HuH-7.5 (cell line): ENCODE measurements at places on chromosomes 12 and 14.

DNA sequence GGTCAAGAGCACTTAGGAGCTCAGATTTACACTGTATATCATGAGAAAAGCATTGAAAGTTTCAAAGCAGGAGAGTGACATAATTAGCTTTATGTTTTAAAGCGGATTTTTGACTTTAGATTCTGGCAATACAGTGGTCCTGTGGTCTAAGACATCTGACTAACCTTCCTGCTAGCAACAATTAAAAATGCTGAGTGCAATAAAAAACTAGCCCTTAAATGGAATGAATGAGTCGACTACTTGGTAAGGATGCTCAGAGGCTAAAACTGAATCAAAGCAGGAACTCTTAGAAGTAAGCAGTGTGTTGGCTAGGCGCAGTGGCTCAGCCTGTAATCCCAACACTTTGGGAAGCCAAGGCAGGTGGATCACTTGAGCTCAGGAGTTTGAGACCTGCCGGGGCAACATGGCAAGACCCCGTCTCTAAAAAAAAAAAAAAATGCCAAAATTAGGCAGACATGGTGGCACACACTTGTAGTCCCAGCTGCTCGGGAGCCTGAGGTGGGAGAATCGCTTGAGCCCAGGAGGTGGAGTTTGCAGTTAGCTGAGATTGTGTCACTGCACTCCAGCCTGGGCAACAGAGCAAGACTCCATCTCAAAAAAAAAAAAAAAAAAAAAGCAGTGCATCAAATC, 18.9 kb downstream of the BICD1 start:
- no peak for DNase-seq

DNA sequence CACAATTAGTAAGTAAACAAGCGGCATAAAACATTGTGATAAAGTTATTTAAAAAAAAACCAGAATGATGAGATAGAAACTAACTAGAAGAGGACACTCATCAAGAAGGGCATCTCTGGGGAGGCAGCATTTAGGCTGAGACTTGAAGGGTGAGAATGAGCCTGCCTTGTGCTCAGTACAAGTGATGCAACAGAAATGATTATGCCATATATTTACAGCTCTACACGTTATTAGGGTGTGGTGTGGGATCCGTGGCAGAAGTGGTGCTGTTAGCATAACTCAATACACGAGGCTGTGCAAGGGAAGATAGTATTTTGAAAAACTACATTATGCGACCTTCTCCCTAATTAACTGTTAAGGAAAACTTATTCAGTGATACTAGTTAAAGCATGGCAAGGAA, 178.5 kb upstream of the ATF7IP start:
- no peak for DNase-seq

DNA sequence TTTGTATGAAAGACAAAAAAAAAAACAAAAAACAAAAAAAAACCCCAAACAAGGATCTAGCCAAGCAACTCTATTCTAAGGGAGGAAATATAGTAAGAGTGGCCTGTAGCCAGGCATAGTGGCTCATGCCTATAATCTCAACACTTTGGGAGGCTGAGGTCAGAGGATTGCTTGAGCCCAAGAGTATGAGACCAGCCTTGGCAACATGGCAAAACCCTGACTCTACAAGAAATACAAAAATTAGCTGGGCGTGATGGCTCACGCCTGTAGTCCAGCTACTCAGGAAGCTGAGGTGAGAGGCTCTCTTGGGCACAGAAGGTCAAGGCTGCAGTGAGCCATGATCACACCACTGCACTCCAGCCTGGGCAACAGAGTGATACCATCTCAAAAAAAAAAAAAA, 47.9 kb downstream of the TMEM117 start:
- DNase-seq = no peak

- no peak for DNase-seq
These were observed 368.6 kb upstream of the RGS6 start for GRCh38 chr14:71563492-71564153.

DNA sequence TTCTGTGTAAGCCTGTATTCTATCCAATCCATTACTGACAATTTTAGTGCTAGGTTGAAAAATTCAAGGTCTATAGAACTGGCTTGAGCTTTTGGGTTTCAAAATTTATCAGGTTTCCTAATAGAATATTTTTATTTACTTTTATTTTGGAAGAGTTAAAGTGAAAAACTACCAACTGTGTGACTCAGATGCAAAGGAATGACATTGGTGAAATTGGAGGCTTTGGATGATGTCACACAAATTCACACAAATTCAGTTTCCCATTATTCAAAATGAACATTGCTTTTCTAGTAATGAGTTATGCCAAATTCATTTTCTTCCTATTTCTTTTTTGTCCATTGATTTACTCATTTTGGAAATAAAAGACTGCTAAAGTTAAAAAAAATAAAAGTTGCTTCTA, 186.9 kb downstream of the ALX1 start:
- DNase-seq = no peak

DNA sequence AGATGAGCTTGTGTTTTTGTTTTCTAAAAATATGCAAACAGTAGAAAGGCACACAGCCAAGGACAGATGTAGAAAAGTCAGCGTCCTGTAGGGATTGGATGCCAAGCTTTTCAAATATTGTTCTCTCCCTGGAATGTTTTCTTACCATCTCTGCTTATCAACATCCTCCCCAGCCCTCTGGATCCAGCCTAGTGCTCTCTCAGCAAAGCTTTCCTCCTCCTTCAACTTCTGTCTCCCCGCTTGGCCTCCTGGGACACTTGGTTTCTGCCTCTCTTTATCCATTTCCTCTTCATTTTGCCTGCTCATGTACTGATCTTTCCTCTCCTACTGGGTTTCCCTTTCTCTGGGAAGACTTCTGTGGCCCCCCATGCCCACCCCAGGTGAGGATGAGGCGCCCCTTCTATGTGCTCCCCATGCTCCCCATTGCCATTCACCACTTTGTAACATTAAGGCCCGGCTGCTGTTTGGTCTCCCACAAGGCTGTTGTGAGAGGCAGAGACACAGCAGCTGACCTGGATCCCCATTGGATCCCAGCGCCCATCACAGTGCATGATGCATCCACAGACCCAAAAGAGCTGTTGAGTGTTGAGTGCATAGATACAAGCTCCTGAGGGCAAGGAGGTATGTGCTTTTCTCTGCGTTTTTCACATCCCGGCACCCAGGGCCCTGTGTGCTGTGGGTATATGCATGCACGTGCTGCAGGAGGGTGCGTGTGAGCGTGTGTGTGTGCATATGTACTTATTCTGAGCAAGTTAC, 38.2 kb downstream of the EVL start:
- no peak for DNase-seq

GRCh38 chr14:101101456-101102056, 198.0 kb upstream of the RTL1 start:
- DNase-seq = no peak

GRCh38 chr12:4080213-4080612, 193.3 kb upstream of the CCND2 start:
- no peak for DNase-seq

DNA sequence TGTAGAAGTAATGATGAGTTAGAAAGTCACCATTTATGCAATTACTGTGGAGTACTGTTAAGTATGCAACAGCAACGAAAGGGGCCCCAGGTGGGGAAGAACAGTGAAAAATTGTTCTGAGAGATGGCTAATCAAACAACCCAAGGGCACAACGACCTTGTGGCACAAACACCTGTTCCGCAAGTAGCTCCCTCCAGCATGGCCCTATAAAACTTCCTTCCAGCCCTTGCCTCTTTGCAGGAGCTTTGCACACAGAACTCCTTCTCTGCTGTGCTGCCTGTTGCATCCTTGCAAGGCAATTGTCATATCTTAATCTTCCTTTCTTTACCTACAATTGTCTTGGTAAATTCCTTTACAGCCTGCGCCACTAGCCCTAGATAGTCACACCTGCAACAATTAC, 23.2 kb upstream of the ATP23 start:
- DNase-seq = no peak
